Lower leg skin (tissue), 4 donors: ENCODE measurements at places on chromosomes 3 and 15. TPM values are rescaled to one million over a fixed set of nuclear protein-coding genes. Genes with fewer than 3 reads are reported as not detected.

Gene SLC9C1
- not detected for total RNA-seq

DNA sequence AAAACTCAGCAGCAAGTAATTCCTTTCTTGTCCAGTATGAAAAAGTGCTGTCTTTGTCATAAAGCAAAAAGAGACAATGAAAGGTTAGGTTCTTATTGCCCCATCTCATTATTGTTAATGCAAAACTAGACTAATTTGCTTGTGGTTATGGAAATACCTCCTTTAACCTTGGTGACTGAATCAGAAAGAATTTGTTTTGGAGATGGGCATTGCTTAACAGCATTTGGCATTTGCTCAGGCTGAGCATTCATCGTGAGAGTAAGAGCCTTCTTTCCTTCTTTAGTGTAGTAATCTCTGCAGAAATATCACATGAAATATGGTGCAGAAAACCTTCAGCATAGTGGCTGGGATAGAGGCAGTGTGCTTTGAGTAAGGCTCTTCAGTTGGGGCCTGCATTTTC lies 103.1 kb downstream of the CNTN6 start:
- DNase-seq = no peak

DNA sequence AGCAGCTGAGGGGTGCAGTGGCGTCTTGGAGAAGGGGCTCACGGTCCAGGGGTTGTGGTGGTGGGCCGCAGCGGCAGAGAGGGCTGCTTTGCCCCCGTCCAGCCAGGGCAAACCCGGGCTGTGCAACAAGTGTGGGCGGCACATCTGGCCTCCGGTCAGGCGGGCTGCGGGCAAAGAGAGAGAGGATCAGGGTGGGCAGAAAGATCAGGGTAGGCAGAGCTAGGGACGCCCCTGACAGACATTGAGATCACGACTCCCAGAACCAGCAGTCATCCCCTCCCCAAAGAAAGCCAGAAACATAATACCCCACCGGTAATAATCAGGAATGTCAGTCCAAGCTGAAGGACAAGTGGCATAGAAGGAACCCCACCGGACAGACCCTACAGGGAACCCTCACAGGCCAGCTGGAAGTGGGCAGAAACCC lies 6.8 kb downstream of the GATA2 start:
- DNase-seq = no peak

Gene TMEM207
- not detected for total RNA-seq

Gene TTC23
- total RNA-seq = 18.6 TPM

DNA sequence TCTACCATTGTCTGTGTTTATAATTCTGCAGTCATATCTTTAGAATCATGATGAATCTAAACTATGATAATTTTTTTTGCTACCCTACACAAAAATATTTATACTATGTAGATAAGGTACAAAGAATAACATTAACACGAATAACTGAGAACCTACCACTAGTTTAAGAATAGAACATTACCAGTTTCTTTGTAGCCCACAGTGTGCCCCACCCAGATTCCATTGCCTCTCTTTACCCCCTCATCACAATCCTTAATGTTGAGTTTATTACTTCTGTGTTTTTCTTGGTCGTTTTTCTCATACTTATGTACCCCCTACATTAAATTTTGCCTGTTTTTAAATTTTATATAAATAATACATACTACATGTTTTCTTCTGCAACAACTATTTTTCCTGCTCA lies 140.5 kb downstream of the BBX start:
- DNase-seq = no peak

Gene OXSM
- total RNA-seq = 7.8 TPM

DNA sequence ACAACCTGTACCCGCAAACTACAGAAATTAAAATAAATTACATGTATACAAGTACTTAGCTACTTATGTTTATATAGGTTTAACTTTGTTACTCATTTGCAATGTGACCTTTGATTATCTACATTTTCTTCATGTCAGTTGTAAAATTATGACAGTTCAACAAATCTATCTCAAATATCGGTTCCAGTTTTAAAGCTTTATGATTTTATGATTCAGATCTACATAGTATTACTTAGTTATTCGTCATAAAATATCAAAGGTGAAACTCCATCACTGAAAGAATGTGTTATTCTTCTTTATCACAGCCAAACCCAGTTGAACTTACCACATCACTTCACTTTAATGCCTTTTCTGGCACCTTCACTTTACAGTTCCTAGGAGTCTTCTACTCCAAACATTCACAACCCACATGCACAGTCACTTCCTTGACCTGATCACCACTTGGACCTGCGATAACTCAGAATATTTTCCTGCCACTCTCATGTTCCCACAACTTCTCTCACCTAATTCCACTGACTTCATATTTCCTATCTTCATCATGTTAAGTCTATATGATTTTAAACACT lies 47.2 kb downstream of the SLITRK3 start:
- no peak for DNase-seq

- no peak for DNase-seq
Measured at GRCh38 chr3:184561913-184562877, 610 bp downstream of the EPHB3 start.

DNA sequence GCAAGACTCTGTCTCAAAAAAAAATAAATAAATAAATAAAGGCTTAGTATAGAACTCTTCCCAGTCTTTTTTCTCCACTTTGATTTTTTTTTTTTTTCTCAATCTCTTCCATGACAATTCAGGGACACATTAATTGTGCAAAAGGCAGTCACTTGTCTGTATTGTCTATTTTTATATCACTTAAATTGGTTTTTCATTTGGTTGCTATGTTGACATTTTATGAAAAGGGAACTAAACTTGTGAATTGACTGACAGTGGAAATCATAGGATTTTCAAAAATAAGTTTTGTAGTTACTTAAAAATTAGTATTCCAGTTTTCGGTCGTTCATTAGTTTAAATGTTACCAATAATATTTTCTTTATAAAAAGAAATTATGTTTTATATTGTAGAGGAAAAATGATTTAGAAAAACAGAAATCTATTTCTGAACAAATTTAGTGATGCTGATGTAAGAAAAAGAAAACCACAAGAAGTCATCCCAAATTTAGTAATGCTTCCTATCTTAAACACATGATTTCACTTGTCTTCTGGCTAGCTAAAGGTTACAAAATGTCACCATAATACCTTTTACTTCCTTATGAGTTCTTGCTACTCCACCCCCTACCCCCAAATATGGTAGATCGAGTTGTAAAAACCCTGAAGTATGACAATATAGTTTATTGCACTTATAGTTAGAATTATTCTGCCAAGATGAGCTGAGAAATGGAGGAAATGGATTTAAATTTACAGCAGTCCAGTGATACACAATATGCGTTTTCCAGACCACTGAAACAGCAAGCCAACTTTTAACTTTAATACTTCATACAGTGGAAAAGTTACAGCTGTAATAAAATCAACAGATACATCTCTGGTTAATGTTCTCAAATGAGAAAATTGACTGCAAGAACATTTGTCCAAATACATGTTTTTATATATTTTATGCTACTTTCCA lies 37.0 kb downstream of the PPARG start:
- DNase-seq = no peak

- no peak for DNase-seq
Measured at GRCh38 chr15:101181349-101181748, 70.5 kb downstream of the CHSY1 start.

DNA sequence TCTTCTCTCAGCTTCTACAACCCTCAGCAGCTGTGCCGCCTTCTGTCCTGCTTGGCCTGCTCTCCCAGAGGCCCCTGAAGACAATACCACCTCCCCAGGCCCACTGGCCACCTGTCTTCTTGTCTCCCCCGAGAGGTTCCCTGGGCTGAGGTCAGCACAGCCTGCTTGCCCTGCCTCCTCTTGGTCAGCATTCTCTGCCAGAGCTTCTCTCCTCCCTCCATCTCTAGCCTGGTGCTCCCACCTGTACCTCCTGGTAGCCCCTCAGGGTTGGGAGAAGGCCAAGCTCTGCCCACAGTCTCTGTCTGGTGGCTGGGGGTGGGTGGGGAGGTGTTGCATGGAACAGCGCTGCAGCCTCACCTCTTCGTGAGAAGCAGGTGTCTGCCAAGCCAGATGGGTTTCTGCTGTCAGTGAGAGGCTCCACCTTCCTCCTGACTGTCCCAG lies 5.6 kb upstream of the ISLR start:
- DNase-seq = peak; percentile 63

Gene ZDHHC19
- not detected for total RNA-seq

- no peak for DNase-seq
Measured at GRCh38 chr3:22977042-22977441, 226.1 kb upstream of the UBE2E2 start.

- no peak for DNase-seq
Measured at GRCh38 chr15:92232317-92232716, 161.4 kb upstream of the ST8SIA2 start.

GRCh38 chr3:144114767-144115166 lies 143.1 kb downstream of the DIPK2A start:
- DNase-seq = no peak

Gene RLBP1
- total RNA-seq = not detected

DNA sequence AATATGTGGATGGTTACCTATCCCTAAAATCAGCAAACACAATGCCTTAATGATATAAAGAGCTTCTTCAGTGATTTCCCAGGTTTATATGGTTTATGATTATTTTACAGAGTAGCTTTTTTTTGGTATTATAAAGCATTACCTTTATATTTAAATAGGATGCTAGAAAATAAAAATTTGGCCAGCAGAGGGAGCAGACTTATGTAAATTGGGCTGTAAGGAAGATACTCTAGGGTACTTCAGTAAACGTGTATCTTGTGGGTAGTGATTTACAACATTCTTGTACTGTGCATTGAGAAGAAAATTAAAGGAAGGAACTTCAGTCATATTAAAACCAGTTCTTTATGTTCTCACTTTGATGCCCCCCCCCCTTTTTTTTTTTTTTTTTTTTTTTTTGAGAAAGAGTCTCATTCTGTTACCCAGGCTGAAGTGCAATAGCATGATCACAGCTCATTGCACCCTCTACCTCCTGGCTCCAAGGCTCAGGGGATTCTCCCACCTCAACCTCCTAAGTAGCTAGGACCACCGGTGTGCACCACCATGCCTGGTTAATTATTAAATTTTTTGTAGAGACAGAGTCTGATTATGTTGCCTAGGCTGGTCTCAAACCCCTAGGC lies 167.9 kb downstream of the BBX start:
- DNase-seq = no peak

Gene ASB14
- total RNA-seq = not detected
